ENCODE measurements at places on chromosomes 4 and X. TPM values are rescaled to one million over a fixed set of nuclear protein-coding genes. Genes with fewer than 3 reads are reported as not detected.

DNA sequence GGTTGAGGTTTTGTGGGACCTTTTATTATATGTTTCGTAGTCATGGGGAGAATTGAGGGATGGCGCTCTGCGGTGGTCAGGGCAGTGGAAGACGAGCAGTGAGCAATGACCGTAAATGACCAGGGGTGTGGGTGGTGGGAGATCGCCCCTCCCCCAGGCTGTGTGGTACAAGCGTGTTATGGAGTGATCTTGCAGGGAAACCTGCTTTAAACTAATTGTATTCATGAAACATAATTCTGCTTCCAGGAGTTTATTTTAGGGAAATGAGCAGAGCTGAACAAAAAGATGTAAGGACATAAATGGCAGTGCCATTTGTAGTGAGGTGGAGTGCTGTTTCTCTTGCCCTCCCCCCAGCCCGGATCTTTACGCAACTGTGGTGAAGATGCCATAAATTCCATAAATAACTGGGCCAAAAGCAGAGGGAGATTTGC, 20.2 kb downstream of the GYG2 start:
- no peak for DNase-seq

DNA sequence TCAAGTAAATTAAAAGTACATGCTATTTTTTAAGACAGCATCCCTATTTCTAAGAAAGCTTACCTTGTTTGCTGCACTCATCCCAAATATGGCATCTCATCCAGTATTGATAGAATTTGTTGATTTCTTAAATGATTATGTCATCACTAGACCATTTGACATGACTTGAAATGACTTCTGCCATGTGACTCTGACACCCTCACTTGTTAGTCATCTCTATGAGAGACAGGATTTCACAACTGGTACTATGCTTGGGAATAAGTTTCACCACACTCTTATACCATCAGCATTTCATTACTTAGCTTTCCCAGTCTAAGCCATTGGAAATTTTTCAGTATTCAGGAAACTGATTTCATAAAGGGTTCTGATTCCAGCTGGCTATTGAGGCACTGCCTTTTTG, 55.3 kb downstream of the TMPRSS11F start:
- peak; percentile 14 for DNase-seq

- DNase-seq, result no peak
These were observed 73.3 kb upstream of the PPP3CA start for GRCh38 chr4:101420661-101421060.

DNA sequence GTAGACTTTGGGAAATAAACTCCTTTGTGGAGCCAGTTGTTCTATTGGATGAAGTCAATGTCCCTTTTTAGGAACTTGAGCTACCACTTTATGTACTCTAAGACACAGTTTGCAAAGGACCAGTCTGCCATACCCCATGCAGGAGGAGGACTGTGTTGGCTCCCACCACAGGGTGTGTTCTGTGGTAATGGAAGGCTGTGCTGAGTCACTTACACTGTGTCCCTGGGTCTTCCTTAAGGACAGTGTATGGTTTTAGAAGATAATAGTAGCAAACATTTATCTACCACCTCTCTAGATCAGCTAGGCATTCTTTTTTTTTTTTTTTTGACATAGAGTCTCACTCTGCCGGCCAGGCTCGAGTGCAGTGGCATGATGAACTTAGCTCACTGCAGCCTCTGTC, 184.0 kb upstream of the PGRMC2 start:
- no peak for DNase-seq

- no peak for DNase-seq
These were observed 144.9 kb downstream of the SPANXA1 start for GRCh38 chrX:141439651-141440050.

DNA sequence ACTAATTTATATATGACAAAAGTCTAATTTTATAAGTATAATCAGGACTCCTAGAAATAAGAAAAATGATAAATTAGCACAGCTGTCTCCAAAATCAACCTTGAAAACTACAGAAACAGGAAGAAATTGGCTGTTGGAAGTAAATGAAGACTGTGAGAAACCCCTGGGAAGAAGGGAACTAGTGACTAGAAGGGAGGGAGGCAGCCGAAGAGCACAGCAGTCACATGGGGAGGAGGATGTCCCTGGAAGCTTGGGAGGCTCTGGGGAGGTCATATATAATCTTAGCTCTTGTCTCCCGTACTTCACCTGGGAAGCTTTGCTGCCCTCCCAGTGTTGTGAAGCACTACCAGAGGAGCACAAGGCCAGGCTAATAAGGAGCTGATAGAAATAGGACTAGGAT, 8.9 kb upstream of the TMA16 start:
- DNase-seq, result no peak

DNA sequence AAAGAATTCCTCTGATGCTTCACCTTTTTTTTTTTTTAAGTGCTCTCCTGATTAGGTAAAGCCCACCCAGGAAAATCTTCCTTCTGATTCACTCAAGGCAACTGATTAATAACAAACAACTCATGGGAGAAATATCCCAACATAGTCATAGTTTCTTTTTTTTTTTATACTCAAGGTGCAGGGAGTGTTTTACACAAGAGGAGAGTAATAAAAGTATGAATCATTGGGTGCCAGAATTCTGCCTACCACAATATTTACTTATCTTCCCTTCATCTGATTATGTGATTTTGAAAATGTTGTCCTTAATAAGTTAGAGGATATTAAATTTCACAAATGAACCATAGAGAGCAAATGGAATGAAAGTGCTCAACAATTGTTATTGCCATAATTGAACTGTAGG, 329.9 kb downstream of the TECRL start:
- DNase-seq, result no peak

GRCh38 chrX:123274796-123275195, 90.7 kb downstream of the GRIA3 start:
- no peak for DNase-seq

GRCh38 chrX:39156051-39156450, 354.8 kb downstream of the MID1IP1 start:
- no peak for DNase-seq

DNA sequence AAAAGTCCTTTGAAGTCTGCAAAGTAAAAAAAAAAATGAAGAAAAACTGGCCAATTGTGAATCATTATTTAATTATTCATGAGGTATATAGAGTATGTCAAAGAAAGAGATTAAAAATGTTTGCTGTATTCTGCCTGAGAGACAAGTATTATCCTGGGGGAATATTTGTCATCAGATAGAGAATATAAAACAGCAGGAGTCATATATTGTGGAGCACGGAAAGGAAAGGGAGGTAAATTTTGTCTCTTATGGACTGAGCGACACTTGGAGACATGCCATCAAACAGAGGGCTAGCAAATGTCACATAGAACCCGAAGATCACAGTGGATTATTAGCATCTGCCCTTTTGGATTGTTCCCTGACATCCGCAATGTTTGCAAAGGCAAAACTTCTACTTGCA, 39.2 kb upstream of the FAT1 start:
- no peak for DNase-seq

- DNase-seq, result no peak
These were observed 13.2 kb downstream of the TMEM175 start for GRCh38 chr4:945274-946102.

DNA sequence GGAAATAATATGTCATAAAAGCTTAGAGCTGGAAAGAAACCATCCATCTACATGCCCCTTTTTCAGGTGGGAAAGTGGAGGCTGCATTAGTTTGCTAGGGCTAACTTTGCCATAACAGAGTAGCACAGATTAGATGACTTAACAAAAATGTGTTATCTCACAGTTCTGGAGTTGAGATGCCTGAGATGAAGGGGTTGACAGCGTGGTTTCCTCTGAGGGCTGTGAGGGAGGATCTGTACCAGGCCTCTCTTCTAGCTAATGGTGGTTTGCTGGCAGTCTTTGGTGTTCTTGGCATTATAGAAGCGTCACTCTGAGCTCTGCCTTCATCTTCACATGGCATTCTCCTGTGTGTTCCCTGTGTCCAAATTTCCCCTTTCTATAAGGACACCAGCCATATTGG, 2.4 kb downstream of the CHRNA9 start:
- DNase-seq, result no peak

GRCh38 chrX:13702111-13702789, 13.3 kb downstream of the RAB9A start:
- no peak for DNase-seq

DNA sequence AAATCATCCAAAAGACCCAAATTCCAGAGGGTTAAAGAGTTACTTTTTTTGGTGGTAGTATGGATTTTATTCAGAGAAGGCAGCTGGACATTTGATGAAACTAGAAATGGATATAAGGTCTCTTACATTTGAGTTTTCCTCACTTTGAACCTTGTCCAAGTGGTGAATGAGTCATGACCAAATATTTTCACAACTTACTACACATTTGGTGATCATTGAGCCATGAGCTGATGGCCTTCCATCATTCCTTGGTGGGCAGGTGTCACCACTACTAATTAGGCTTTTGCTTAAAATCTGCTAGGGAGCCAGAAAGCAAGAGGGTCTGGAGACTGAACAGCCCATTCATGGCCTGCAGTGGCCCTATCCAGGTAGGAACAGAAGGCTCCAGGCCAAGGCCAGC, 620.2 kb upstream of the INTU start:
- no peak for DNase-seq

Gene C4orf51
- not detected for total RNA-seq

Gene PDCL2
- not detected for total RNA-seq

Gene TEX13D
- 2.0 TPM for total RNA-seq

Gene PAGE4
- total RNA-seq, result not detected
